ENCODE measurements at places on chromosomes 7 and 10.

GRCh38 chr7:24858108-24858977, 101.1 kb upstream of the GSDME start:
- DNase-seq, result no peak

- DNase-seq, result no peak
Measured at GRCh38 chr7:129949292-129950133, 3.2 kb downstream of the UBE2H start.

DNA sequence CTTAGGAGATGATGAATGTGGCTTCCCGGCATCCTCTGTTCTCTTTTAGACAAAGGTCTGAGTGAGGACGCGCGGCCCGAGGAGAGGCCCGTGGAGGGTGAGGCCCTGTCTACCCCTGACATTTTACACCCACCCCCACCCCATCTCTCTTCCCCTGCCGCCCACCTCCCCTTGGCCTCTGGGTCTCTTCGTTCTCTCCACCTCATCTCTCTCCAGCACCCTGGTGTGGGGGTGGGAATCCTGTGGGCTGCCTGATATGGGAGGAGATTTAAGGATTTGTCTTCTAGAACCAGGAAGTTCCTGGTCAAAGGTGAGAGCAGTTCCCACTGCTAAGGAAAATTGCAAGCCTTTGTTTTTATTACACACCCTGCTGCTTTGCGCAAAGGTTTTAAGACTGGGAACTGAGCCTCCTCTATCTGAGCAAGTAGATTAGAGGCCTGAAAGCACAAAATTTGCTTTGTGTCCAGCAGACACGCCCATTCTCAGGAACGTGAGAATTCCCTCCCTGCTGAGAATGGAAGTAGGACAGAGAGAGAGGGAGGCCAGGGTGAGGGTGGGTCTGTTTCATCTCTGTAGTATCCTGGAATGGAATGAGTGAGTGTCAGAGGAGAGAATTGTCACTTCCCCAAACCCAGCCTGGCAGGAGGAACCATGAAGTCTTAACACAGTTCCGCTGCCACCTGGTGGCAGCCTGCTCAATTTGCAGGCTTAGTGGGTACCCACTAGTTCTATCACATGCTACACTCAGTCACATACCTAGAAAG, 91.2 kb downstream of the GTF2IRD1 start:
- peak; percentile 31 for DNase-seq

- no peak for DNase-seq
Measured at GRCh38 chr7:157431951-157432540, 95.2 kb downstream of the DNAJB6 start.

- DNase-seq, result no peak
Measured at GRCh38 chr7:96786261-96786997, 76.8 kb upstream of the SEM1 start.

DNA sequence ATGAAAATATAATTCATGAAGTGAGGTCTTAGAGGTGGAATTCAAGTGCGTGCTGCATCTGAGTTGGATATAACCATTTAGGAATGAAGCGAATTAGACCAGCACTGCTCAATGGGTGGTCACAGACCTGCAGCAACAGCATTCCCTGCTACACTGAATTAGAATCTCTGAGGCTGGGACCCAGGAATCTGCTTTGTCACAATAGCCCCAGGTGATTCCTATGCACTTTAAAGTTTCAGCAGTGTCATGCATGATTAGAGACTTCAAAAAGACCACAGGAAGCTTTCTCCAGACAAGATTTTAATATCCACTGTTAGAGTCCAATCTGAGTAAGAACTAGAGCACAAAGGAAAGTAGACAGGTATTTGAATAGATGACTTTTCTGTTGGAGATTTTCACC, 352.8 kb upstream of the VSTM2A start:
- DNase-seq, result no peak

GRCh38 chr10:44380829-44381600, 3.9 kb downstream of the CXCL12 start:
- DNase-seq, result no peak

Data from HS-27A (cell line).